ENCODE measurements at places on chromosomes 1 and 21.

GRCh38 chr1:26580116-26580515, 50.6 kb downstream of the RPS6KA1 start:
- DNase-seq, result no peak

GRCh38 chr1:211013346-211014240, 120.4 kb downstream of the KCNH1 start:
- DNase-seq, result no peak

- DNase-seq, result no peak
Observed at GRCh38 chr1:84271441-84272151, 29.9 kb upstream of the SAMD13 start.

DNA sequence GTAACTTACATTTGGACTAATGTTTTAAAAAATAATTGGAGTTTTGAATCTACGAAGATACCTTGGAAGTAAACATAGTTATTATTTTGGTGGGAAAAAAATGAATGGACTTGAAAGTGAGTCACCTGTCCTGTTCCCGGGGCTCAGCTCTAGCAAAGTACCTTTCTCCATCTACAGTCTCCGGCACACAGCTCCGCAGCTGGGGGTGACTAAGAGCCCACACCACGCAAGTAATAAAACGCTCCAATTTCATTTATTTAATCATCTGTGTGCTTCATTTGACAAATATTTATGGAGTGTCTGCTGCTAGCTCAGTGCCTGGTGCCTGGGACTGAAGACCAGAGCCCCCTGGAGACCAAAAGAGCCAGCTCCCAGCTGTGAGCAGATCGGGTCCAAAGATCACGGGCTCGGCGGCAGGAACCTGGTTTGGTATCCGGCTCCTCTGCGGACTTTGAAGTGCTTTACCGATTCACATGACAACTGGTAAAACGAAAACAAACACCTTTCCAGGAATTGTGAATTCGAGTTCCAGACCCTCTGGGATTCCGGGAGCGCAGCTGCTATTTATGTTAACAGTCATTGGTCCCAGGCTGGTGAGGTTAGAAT, 1.7 kb upstream of the RIPK4 start:
- no peak for DNase-seq

DNA sequence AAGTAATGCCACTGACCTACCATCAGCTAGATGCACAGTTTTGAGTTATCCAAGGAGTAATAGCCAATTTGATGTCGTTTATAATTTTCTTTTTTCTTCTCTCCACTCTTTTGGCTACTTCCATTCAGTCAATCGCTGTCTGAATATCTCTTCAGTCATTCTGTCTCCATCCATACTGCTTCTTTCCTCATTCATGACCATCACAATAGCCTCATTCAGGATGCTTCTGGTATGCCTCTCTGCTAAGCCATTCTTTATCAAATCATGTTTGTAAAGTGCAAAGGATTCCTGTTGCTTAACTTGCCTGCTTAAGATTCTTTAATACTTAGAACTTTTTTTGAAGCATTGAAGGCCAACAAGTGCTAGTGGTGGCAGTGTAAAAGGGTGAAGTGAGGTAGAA, 20.2 kb downstream of the TYW3 start:
- no peak for DNase-seq

DNA sequence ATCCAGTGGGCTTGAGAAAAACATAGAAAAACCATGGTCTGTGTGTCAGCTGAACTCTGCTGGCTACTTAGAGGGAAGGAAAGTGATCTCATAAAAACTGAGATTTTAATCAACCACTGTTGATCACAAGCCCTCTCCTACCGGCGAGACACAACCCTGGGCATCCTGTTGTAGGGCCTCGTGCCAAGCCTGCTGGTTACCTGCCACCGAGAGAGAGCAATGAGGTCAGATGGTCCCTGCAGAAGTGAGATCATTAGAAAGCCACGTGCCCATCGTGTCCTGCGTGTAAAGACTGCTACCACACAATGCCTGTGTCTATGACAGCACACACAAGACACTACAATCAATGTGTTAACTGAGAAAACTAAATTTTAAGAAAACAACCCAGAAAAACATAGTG, 41.7 kb upstream of the GPR153 start:
- DNase-seq, result no peak

- DNase-seq, result no peak
Observed at GRCh38 chr1:238336531-238336930, 445.8 kb upstream of the ZP4 start.

GRCh38 chr1:77655431-77655974, 27.0 kb downstream of the ZZZ3 start:
- no peak for DNase-seq

GRCh38 chr1:225567789-225568188, 85.1 kb downstream of the ENAH start:
- no peak for DNase-seq

- no peak for DNase-seq
Observed at GRCh38 chr1:216502528-216503162, 79.4 kb upstream of the USH2A start.

GRCh38 chr1:95369985-95370690, 136.1 kb downstream of the RWDD3 start:
- DNase-seq, result no peak

- DNase-seq, result no peak
Observed at GRCh38 chr1:21625390-21626190, 43.6 kb downstream of the RAP1GAP start.

- no peak for DNase-seq
Observed at GRCh38 chr1:247110627-247111258, 6.6 kb upstream of the ZNF669 start.

- no peak for DNase-seq
Observed at GRCh38 chr1:12644829-12645228, 944 bp downstream of the AADACL4 start.

- DNase-seq, result no peak
Observed at GRCh38 chr21:15749861-15750159, 20.0 kb downstream of the USP25 start.

GRCh38 chr1:115506924-115507589, 134.7 kb upstream of the VANGL1 start:
- no peak for DNase-seq

DNA sequence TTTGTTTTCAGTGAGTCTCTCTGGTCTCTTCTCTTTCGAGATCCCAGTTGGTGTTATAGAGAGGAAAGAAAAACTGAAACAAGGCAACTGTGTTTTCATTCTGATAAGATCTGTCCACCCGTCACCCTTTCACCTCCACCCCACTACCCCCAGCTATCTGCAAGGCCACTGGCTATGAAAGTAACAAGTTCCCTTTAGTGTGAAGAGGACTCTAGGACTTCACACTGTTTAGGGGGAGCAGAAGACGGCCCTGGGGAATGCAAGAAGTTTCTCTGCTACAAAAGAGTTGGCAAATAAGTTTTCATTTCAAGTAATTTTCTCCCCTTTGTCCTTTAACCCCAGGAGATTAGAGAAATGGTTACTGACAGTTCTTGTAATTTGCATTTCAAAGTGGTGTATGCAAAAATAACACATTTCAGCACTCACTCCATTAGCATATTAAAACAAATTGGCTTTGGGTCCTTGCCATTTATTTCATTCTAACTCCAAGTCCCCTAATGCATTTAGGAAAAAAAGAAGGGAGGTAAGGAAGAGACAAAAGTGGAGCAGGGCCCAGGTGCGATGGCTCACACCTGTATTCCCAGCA, 79.6 kb upstream of the PPM1J start:
- DNase-seq, result no peak

DNA sequence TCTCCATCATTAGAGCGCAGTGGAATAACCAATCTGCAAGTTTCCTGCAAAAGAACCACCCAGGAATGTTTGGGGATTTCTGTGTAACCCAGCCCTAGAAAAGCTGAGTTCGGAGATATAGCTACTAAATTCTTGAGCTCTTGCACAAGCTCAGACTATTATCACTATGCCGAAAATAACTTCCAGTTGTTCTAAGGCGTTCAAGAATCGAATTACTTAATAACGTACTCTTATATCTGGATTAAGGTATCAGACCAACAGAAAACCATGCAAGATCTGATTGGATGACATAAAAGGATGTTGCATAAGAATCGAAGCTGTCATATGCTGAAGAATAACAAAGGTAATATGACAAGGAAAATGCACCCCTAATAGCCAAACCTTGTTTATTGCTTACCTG, 7.5 kb upstream of the LAMC2 start:
- no peak for DNase-seq

DNA sequence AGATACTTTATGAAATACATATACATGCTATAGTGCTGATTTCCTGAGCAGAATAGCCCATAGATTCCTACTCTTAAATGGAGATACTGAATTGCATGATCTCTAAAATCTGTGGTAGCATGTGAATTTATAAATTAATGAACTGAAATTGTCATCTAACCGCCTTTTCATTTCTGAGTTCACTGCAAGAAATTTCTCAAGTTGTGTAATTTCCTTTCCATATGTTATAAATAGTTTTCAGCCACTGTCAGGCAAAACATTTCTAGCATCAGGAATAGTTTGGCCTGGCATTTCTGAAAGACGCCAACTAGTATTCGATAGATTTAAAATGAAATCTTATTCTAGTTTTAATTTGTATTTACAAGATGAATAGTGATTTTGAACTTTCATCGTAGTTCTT, 310.1 kb downstream of the USH2A start:
- no peak for DNase-seq

- no peak for DNase-seq
Observed at GRCh38 chr1:1206376-1206965, at the start of gene TNFRSF18. Gene TNFRSF18 (minus strand): TSS chr1:1206592. CDS start chr1:1206571, 21 bp downstream.

DNA sequence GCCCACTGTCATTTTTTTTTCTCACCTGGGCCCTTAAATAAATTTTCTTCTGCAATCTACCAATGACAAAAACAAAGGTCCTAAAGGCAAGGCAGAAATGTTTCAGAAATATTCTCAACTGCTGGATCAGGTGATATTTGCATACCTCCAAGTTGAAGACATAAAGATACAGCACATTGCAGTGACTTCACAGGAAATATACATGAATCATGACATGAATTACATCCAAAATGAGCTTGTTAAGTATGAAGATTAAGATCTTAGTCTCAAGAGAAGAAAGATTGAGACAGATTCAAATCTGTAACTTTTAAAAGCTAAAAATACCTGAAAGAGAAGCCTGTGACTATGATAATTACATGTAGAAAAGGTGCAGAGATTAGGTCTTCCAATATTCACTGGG, 207.8 kb downstream of the SIPA1L2 start:
- DNase-seq, result no peak

DNA sequence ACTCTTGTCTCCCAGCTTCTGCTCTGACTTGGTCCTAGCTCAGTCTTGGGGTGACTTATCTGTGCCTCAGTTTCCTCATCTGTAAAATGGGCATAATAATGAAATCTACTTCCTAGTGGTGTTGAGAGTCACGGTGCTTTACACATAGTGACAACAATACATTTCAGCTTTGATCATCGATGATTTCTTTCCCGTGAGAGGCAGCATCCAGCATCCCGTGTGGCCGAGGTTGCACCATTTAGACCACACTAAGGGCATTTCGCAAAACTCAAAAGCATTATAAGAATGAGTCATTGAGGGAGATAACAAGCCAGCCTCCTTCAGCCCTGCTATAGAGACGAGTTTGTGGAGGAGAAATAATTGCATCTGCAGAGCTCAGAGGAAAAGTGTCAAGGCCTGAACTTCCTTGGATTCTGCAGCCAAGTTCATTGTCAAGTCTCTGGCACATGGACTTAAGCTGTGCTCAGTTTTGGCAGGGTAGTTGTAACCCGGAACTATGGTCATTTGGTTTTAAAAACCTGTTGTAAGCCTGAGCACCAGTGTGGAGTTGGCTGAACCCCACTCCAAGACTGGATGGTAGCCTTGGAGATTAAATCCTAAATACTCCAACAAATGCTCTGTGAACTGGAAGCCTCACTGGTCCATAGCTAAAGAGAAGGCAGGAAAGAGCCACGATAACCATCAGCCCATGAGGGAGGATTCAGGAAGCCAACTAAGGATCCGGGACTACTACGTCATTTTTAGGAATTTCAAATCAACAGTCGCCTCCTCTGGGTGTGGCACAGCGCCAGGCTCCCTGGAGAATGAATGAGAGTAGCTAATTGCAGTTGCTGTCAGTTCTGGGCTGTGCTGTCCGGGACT, 64.2 kb downstream of the TCP10L start:
- DNase-seq, result no peak

GRCh38 chr1:234620272-234621126, 10.5 kb upstream of the IRF2BP2 start:
- no peak for DNase-seq

GRCh38 chr21:41600961-41601572, 93.1 kb upstream of the TMPRSS2 start:
- no peak for DNase-seq

DNA sequence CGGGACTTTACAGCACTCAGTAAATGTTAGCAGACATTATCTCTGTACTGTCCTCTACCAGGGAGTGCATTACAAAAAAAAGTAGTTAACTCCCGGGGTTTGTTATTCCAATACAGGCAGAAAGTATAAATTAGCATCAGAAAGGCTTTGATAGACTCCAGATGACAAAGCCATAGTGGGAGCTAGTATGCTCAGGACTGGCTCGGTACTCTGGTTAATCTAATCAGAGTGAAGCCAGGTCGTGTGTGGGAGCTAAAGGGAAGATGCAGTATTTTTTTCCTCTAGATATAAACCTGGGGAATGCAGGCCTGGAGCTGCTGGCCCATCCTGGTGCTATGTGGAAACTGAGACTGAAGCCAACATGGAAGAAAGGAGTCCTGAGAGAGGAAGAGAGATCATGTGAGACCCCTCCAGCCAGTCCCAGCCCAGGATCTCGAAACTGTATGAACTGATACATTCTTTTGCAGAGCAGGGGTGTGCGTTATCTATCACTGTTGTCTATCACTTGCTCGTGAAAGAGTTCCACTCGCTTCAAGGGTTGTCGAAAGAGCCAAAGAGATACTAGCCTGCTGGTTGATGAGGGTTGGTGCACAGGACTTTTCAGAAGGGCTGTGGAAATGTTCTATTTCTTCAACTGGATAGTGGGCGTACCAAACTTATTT, 125.8 kb downstream of the PLPP3 start:
- no peak for DNase-seq

- DNase-seq, result no peak
Observed at GRCh38 chr1:9435153-9435636, 104.1 kb upstream of the SLC25A33 start.

DNA sequence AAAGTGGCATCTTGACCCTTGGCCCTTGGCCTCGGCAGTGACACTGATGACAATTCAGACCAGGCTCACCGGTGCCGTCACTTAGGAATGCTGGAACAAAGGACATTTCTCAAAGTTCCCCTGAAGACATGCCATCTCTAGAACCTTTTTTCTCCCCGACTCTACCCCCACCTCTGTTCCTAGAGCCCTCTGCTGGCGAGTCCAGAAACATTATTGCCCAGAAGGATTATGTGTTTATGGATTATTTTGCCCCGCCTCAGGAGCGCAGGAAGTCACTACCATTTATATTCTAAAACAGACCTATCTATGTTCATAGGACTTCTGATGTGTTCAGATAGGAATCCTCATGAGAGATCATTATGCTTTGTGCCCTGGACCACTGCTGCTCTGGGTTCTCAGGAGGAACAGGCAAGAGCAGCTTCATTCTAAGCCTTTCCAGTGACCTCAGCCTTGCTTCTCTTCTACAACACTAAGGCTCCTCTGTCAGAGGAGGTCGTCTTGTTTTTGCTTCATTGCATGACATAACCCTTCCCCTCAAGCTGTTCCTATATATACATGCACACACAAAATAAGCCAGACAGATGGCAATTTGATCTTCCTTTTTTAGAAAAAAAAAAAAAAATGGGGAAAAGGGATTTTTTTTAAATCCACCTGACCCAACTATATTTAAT, 12.4 kb upstream of the SHISA4 start:
- DNase-seq, result no peak
